ENCODE measurements at places on chromosomes 3 and 15.

DNA sequence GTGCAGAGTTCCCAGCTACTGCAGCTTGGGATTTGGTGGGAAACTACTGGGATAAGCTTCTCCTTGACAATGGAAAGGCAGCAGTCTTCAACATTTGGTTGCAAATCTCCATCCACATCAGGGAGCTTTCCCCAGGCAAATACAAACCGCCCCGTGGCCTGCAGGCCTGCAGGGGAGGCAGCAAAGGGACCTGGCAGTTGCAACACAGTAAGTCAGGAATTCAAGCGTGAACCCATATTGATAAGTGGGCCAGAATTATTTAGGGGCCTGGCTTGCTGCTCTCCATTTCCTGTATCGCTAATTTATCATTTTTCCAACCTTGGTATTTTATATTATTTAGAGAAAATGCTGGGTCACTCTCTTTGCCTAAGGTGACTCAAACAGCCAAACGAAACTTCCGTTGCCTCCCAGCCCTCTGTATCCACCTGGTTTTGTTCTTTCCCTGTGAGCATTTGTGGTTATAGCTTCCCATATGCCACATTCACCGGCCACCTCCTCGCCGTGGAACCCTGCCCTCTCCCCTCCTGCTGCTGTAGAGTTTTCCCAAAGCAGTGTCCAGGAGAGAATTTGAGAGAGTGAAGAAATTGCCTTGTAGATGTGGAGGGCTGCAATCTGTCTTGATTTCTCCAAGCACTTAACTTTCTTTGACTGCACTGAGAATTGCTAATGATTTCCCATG lies 34.8 kb downstream of the B3GALNT1 start:
- DNase-seq, result no peak

DNA sequence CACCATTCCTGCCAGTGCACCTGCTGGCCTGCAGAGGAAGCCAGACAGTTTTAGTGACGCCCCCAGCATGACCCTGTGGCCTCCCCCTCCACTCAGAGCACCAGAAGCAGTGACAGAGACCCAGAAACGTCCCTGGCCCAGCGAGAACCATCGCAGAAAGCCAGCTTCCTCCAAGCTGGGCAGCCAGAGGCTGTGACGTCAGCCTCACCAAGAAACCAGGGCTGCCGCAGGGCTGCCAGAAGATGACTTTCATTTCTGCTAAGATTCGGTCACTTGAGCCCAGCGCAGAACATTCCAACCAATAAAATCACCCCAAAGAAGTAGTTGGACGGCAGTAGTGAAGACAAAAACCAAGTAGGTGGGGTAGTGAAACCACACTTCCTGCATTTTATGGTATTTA lies 29.6 kb upstream of the RPL32 start:
- DNase-seq, result no peak

DNA sequence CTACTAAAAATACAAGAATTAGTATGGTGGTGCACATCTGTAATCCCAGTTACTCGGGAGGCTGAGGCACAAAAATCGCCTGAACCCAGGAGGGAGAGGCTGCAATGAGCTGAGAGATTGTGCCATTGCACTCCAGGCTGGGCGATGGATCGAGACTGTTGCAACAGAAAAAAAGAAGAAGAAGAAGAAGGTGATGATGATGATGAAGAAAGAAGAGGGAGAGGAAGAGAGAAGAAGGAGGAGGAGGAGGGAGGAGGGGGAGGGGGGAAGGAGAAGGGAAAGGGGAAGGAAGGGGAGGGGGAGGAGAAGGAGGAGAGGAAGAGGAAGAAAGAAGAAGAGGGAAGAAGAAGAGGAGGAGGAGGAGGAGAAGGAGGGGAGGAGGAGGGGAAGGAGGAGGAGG lies 33.2 kb upstream of the ZNF710 start:
- no peak for DNase-seq

- no peak for DNase-seq
Observed at GRCh38 chr15:91867581-91868026, 14.1 kb downstream of the SLCO3A1 start.

GRCh38 chr3:159028706-159029105 lies 226.9 kb downstream of the MFSD1 start:
- DNase-seq, result no peak

GRCh38 chr3:138768946-138769345 lies 65.8 kb downstream of the PIK3CB start:
- DNase-seq, result no peak

DNA sequence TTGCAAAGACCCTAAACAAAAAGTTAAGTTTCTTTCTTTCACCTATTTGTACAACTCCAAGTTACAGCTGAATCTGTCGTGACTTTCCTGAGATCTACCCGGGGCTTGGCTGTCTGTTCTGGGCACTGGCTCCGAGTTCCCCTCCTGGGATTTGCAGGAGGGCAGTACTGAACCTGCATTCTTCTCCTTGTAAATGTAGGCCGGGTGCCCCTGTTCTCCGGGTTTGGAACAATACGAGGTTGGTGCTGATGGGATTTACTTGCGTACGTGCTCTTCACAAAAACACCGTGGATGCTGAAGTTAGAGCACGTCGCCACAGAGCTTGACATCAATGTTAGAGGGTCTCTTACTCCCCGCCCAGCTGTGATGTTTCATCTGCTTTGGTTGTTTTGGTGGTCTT lies 48.1 kb downstream of the KLHL25 start:
- DNase-seq, result no peak

DNA sequence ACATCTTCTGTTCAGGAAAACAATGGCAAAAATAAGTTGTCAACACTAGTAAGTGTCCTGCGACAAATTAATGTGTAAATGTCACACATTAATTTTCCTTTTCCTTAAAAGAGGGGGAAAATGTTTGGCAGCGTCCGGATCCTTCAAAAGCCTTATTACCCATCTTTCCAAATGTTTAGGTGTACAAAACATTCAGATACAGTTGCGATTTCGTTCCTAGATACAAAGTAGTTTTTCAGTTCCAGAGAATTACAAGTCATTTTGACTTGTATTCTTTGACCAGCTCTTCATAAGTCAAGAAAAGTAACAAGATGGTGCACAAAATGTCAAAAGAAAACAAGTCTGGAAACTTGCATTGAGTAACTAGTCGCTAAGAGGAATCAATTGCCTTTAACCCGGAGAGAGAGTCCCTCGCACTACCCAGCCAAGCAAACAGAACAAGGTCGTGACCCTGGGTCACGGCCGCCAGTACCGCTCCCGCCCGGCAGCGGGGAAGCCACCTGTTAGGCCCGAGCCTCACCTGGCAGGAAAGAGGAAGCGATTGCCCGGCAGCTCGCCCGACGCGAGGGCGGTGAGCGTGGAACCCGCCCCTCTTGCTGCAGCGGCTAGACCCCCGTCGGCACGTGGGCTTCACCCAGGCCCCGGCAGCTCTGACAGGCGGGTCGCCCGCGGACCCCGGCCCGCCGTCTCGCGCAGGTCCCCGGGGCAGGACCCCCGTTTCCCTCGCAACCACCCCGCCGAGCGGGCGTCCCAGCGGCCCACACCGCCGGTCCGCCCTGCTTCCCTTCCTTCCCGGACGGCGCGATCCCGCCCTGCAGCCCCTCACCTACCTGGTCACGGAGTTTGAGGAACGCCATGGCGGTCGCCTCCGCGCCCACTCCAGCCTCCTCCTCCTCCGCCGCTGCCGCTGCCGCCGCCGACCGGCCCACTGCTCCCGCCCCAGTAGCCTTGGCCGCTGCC lies 61.0 kb upstream of the ANKRD28 start:
- peak; percentile 40 for DNase-seq

DNA sequence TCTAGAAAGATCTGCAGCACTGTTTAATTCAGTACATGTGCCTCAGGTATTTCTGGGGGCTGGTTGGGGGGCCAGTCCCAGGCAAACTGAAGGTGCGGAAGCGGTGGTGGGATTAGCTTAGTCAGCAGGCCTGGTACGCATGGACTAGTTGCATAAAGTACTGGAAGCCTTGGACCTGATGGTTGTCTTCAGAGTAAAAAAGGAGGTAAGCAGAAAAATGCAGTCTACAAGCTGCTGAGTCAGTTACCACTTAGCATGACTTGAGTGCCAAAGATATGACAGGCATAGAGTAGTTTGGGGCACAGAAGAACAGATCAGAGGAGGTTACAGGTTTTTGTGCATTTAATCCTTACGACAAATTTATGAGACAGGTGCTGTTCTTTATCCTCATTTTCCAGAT lies 19.9 kb upstream of the GOLGA8J start:
- no peak for DNase-seq

GRCh38 chr3:1406250-1406649 lies 313.4 kb downstream of the CNTN6 start:
- no peak for DNase-seq

- no peak for DNase-seq
Observed at GRCh38 chr3:5039585-5039984, 60.3 kb downstream of the BHLHE40 start.

DNA sequence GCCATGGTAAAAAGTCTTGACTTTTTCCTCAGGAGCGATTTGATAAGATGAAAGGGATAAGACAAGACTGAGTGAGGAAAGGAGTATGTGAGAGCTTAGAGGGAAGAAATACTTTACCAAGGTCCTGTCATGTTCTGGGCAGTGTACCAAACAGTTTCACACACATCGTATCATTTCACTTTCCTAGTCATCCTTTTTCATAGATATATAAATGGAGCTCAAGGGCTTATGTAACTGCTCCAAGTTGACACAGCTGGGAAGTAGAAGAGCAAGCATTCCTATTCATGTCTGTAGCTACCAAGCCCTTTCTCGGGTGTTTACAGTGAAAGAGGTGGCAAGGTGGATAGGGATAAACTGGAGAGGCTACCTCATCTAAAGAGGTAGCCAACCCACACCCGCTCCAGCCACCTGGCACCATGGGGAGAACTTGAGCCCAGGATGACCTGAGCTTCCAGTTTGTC lies 57.4 kb downstream of the MRPS25 start:
- no peak for DNase-seq

DNA sequence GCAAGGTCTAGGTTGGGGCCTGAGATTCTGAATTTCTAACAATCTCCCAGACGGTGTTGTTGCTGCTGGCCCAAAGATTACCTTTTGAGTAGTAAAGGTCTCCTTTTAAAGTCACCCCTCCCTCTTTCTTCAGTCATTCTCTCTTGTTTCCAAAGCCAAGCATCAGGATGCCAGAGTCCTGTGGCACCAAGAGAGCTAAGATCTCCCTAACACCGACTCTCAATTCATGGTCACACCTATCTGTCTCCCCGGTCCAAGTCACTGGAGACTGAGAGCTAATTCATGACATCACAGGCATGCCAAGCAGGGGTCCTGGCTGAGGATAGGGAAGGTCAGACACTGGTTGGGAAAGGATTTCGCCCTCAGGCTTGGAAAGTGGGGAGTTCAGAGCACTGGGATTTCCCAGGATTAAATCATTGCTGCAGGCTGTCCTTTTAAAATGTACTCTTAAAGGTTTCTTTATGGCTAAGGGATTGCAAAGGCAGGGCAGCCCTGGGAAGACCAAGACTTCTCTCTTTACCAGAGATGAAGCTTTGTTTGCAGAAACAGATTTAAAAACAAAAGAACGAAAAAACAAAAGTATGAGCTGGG lies 7.3 kb downstream of the SHOX2 start:
- DNase-seq, result no peak

GRCh38 chr3:165339753-165340152 lies 143.6 kb upstream of the SLITRK3 start:
- DNase-seq, result no peak

GRCh38 chr3:38085943-38086324 lies 46.9 kb downstream of the DLEC1 start:
- DNase-seq, result no peak

- no peak for DNase-seq
Observed at GRCh38 chr15:98069256-98069655, 108.8 kb downstream of the ARRDC4 start.

DNA sequence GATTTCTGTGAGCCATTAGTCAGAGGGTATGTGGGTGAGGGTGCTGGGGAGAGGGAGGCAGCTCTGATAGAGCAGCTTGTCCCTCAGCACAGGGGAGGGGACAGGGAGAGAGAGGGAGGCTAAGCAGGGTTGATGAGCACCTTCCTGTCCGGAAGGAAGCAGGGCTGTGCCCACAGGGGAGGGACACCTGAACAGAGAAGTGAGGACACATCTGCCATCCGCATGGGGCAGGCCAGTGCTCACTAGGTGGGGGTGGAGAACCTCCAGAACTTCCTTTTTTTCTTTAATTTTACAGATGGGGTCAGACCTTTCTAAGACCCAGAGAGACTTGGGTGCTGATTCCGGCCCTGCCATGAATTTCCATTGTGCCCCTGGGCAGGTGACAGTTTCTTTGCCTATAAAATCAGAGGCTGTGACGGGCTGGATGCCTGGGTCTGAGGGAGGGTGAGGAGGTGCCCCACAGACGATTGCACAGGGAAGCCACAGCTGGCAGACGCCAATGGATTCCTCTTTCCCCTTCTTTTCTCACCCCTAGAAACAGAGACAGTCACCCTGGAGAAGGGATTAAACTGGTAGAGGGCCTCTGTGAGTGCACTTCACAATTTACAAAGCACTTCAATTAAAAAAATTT lies 4.1 kb upstream of the TGM5 start:
- DNase-seq, result no peak

- DNase-seq, result no peak
Observed at GRCh38 chr3:31696815-31697548, 164.3 kb downstream of the STT3B start.

- DNase-seq, result no peak
Observed at GRCh38 chr3:51709004-51709420, 2.1 kb downstream of the GRM2 start.

GRCh38 chr3:111582120-111582474 lies 13.0 kb downstream of the ZBED2 start:
- no peak for DNase-seq

- no peak for DNase-seq
Observed at GRCh38 chr3:9826815-9827573, 16.8 kb downstream of the RPUSD3 start.
